Tibial nerve (tissue), 4 donors: ENCODE measurements at places on chromosomes 2 and 18.

GRCh38 chr2:117679952-117680351 is 134.5 kb upstream of the DDX18 start:
- no peak for DNase-seq

GRCh38 chr18:37139876-37140275 is 310.9 kb downstream of the KIAA1328 start:
- DNase-seq: no peak

DNA sequence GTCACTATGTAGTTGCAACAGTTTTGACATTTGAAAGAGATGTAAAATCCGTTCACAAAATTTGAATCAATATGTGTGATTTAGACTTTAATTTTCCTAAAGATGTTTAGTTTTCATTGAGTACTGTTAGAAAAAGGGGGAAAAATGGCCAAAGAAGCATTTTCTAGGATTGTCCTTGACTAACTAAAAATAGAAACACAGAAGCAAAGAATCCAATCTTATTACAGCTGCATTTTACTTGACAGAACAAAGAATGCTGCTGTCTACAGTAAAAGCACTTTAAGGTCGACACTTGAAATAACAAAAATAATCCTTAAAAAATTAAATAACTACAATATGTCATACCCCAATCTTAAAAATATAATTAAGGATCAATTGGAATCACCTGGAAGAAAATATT is 48.9 kb downstream of the FRZB start:
- no peak for DNase-seq

GRCh38 chr2:239376942-239377531 is 23.8 kb downstream of the HDAC4 start:
- no peak for DNase-seq

DNA sequence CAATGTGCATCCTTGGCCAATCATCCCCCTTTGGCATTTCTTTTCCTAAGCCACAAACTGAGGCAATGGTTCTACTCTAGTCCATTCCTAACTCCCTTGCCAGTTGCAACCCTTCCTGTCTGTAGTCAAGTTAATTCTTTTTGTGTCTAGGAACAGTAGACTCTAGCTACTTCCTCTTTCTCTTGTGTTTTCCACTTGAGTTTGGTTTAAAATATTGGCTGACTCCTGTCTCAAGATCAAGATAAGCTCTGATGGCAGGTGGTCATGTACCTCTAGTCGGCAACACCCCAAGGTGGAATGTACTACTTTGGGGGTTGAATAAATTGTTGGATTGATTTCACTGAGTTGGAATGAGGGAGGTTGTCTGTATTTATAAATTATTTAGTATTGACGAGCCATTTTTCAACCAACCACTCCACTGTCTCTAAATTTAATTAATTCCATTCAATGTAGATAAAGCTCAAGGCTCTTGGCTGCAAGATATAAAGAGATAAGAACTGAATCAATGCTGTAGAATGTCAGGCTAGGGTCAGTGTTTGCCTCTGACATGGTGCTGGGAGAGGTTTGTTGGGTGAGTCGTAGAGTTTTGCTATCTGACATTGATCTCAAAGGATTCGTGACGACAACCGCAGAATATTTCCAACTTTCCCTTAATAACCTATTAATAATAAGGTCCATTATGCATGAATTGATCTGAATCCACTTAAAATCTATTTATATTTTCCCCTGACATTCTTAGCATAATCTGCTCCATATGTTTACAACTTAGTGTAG is 188.7 kb upstream of the APCDD1 start:
- DNase-seq: no peak

- DNase-seq: no peak
Measured at GRCh38 chr2:190180313-190181122, 118.0 kb upstream of the MSTN start.

DNA sequence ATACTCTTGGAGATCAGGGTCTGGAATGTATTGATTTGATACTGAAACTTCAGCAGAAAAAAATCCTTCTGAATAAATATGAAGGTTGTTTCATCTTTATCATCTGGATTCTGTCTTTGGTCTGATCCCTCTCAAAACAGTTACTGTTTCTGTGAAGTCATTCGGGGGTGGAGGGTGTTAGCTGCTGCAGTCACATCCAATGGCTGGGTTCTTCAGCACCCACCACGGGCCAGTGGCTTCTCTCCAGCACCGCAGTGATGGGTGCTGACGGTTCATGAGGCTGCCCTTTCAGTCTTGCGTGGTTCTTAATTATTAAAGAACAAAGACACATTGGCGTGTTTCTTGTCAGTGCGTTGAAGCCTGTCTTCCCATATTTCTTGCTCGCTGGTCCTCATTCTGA is 148.0 kb downstream of the LDLRAD4 start:
- no peak for DNase-seq

GRCh38 chr18:28158083-28158581 is 18.8 kb downstream of the CDH2 start:
- no peak for DNase-seq

- DNase-seq: no peak
Measured at GRCh38 chr18:7572822-7573221, 5.7 kb downstream of the PTPRM start.

DNA sequence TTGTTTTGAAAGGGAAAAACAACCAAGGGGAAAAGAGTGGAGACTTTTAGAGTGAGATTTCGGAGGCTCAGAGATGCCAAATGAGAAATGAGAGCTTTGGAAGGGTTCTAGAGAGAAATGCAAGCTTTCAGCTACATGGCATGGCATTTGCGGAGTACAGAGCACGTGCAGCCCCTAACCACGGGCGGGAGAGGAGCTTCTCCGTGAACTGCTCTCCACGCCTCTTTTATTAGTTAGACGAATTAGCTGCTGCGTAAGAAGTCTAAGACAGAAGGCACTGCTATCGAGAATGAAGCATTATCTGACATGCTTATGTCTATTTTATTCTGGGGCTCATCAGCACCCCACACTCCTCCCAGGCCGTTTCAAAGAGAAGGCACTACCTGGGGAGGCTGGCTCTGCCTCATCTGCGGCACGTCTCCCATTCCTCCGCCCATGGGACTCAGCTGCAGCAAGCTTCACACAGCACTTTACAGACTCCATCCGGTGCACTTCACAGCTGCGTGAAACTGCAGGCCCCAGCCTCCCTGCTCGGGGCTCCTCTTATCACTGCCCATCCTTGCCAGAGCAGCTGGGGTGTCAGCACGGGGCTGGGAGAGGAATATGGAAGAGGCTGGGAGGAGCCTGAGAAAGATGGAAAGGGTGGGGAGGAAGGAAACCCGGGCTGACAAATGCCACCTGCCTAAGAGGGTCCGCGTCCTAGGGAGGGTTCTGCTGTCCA is 207.3 kb upstream of the APCDD1 start:
- no peak for DNase-seq

DNA sequence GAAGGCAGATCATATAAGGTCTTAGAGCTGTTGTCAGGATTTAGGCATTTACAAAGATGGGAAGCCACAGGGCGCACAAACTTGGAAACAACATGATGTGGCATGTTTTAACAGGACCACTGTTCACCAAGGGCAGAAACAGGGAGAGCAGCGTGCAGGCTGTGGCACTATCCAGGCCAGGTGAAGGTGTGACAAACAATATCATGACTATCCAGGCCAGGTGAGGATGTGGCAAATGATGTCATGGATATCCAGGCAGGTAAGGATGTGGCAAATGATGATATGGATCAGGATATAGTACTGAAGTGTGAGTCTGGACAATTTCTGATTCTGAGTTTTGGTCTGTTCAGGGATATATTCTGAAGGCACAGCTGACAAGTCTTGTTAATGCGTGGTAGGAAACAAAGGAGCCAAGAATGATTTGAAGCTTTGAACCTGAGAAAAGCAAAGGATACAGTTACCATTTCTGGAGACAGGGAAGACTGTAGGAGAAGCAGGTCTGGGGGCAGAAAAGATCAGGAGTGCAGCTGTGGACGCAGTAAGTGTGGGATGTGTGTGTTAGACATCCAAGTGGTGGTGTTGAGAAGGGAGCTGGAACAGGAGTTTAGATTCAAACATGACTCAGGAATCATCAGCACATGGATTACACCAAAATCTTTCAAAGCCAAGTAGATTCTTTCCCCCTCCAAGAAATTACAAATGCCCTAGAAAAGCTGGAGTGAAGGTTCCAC is 205.9 kb downstream of the TMEM163 start:
- no peak for DNase-seq

- DNase-seq: no peak
Measured at GRCh38 chr2:38540580-38541286, 62.0 kb downstream of the HNRNPLL start.

GRCh38 chr2:203797276-203797675 is 70.3 kb upstream of the CTLA4 start:
- no peak for DNase-seq

- DNase-seq: no peak
Measured at GRCh38 chr2:33425161-33425560, 51.3 kb upstream of the RASGRP3 start.

DNA sequence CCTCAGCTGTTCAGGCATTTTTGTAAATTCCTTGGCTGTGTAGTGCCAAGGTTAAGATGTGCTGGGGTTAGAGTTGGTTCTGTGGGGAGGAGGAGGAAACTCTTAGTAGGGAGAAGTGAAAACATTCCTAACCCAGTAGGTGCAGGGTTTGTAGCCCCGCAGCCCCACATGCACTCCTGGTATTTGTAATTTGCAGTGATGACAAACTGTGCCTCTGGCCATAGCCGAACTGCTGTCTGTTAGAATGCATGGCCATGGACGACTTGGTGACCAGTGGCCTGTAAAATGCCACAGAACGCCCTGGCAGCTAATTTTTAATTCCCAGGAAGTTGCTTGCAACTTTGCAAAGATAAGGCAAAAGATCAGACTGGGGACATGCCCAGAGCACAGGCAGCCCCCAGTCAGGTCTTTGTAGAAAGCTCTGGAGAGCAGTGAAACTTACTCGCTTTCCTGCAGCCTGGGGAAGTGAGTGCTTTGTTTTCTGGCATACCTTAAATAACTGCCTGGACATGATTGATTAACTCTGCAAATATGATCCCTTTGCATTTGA is 38.4 kb downstream of the LYPD6B start:
- DNase-seq: no peak

- DNase-seq: no peak
Measured at GRCh38 chr18:70279470-70279869, 9.4 kb upstream of the SOCS6 start.

DNA sequence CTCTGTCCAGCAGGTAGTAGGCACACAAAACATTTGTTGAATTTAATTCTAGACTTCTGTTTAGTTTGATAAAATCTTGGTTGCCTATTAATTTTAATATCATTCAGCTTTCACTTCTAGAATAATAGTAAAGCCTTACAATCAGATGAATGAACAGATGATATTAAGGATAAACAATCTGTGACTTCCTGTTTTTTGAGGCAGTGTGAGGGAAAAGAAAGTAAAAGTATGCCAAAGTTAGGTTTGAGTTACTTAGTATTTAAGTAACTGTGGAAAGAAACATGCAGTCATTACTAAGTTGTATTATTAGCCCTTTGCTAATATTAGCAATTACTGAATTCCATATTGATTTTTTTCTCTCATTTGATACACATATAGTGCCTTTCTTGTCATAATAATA is 31.5 kb downstream of the EPB41L5 start:
- DNase-seq: no peak

- no peak for DNase-seq
Measured at GRCh38 chr2:178514664-178515063, 34.4 kb downstream of the PLEKHA3 start.

DNA sequence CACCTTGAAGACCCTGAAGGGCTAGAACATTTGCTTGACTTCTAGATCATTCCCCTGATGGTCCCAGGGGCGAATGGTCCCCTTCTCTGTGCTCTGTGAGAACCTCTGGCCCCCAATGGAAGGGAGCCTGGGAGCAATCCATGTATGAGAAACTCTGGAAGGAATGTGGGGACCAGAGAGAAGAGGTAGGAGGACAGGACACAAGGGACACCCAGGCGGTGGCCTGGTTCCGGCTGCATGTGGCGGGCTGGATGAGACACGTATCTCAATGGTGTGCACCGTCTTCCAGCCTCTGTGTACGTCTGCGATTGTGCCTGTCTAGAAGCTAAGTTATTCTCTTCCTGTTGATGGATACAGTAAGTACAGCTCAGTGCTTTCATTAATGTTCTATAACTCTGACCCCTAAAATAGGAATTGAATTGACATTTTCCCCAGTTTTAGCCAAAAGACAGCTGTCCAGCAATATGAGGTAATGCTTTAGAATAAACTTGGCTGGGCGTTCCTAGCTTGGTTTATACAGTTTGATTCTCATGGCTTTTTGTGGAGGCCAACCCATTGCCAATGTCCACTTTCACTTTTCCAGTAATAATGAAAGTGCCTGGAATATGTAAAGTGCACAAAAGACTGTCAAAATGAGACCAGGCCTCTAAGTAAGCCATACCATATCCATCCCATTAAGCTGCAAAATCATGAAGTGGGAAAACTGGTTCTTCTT is 30.1 kb upstream of the COPS8 start:
- DNase-seq: no peak

DNA sequence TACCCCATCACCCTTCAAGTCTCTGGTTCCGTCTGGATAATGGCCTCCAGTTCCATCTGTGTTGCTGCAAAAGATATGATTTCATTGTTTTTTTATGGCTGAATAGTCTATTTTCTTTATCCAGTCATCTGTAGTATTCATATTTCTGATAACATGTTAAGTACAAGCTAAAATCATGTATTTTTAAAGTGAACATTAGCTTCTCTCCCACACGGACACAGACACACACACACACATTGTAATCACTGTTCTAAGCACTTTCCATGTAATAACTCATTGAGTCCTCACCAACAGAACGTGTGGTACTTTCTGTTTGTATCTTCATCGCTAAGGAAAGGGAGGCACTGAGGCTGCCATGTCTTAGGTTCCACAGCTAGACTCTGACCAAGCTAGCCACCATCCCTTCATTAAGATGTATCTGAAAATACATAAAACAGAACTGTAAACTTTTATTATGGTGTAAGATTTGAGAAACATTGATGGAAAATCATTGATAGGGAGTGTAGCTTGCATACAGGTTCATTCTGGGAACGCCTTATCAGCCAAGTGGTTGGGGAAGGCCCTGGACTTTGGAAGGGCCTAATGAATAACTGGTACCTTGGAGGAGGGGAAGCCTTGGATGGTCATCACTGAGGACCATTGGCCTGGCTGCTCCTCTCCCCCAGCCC is 8.1 kb downstream of the NCK2 start:
- no peak for DNase-seq

GRCh38 chr2:153388246-153388645 is 90.3 kb downstream of the RPRM start:
- DNase-seq: no peak

GRCh38 chr2:171390941-171391516 is 42.8 kb downstream of the METTL8 start:
- DNase-seq: no peak

- no peak for DNase-seq
Measured at GRCh38 chr2:224881846-224882245, 160.4 kb downstream of the DOCK10 start.
